ENCODE measurements at places on chromosomes 1 and 21.

- DNase-seq: no peak
Observed at GRCh38 chr1:51842261-51842660, 36.3 kb downstream of the NRDC start.

DNA sequence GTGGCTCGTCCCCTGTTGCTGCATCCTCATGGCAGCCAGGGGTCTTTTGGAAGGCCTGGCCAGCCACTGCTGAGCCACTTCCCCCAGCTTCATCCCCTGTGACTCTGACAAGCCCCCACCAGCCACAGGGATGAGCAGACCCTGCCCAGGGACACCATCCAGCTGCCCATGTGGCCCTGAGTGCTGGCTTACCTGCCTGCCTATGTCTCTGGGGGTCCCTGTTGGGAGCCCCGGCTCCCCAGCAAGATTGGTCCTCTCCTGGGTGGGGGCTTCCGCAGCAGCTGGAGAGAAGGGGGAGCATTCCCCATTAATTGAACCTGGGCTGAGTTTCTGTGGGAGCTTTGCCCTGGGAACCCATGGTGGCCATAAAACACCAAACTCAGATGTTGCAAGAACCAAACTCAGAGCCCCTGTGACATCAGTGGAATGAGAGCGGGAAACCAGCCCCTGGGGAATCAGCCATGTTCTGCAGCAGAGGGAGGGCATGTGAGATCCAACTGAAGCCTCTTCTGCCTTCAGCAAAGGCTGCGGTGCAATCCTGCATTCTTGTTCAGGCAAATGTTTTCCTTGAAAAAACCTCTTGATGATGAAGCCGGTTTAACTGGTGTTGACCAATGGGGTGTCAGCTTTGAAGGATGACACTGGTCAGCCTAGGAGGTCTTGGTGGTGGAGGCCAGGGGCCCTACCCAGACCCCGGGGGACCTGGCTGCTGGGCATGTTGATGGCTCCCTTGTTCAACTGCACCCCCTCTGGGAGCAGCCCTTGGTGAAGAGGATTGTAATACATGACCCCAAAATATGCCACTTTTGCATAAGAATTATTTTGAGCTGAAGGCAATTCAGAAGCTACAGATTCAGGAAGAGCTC lies 28.3 kb upstream of the COL18A1 start:
- no peak for DNase-seq

DNA sequence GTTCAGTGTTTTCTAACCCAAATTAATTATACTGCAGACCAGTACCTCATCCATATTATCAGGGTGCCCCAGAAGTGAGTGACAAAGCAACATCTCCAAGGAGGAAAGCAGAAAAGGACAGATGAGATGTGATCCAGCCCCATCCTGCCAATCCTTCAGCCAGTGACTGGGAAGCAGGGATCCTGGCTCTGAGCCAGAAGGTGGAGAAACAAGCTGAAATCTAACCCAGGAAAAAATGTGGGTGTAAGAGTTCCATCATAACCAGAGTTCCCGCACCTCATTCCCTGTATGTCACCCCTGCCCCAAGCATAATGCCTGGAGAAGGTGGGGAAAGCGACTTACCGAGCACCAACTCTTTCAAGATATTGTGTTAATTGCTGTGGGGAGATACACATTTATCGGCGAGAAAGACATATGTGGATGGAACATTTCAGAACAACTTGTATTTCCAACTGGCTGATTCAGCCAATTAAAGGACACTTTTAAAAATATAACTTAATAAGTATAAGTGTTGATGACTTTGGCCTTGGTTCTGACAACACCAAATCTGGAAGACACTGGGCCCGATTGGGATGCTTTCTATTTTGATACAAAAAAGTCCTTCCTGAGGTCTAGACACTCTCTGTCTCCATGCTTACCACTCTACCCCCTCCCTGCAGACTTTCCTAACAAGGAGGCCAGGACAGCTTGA lies 14.9 kb downstream of the PLEKHA6 start:
- DNase-seq: no peak

DNA sequence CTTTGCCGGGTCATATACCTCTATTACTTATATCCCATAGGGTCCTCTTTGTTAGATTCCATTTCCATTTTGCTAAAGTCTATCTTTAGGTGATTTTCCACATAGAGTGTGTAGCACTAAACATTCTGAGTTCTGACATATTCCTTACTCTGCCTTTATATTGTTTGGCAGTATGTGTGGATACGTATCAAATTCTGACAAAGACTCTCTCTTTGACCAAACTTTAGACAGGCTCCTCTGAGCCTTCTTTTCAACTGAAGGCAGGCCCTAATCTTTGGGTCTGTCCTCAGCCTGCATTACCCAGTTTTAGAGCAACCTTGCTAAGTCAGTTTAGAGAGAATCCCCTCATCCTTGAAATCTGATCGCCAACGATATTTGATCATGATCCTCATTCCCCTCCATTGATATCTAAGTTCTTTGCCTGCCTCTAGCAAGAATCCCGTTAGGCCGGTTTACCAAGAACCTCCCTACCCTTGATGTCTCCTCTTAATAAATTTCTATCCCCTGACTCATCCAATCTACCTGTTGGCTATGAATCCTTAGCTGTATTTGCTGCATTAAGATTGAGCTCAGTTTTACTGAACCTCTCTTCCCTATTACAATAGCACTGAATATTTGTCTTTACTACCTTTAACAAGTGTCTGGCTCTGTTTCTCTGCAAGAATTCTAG lies 10.4 kb upstream of the PPT1 start:
- DNase-seq: no peak

DNA sequence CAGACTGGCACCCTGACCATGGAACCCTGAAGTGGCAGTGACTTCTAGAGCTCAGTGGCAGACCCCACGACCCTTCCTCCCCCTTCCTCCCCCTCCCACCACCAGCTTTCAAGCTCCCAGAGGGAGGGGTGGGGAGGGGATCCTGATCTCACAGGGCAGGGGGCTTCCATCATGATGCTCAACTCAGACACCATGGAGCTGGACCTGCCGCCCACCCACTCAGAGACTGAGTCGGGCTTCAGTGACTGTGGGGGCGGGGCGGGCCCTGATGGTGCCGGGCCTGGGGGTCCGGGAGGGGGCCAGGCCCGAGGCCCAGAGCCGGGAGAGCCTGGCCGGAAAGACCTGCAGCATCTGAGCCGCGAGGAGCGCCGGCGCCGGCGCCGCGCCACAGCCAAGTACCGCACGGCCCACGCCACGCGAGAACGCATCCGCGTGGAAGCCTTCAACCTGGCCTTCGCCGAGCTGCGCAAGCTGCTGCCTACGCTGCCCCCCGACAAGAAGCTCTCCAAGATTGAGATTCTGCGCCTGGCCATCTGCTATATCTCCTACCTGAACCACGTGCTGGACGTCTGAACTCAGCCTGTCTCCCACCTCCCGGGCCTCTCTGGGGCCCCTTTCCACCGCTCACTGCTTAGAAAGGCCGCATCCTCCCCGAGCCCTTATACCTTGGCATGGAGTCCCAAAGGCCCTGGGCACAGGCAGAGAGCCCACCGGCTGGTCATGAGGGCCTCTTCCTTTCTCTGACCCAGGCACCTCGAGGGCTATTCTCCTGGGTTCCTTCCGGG lies 3.9 kb downstream of the NHLH1 start:
- DNase-seq: no peak

- DNase-seq: no peak
Observed at GRCh38 chr1:117565745-117566455, 39.9 kb upstream of the TENT5C start.
